ENCODE measurements at places on chromosomes 6 and 20. TPM values are rescaled to one million over a fixed set of nuclear protein-coding genes. Genes with fewer than 3 reads are reported as not detected.

BLOC1S5 gene
- 8.1 TPM for total RNA-seq

- DNase-seq = no peak
Measured at GRCh38 chr6:42345696-42346416, 105.9 kb downstream of the TRERF1 start.

DSP gene
- 305 TPM for total RNA-seq

ASIP gene
- 15.0 TPM for total RNA-seq

LTA gene
- total RNA-seq = not detected

- no peak for DNase-seq
Measured at GRCh38 chr20:58908221-58908620, 55.7 kb downstream of the GNAS start.

SLC32A1 gene
- not detected for total RNA-seq

DPPA5 gene
- total RNA-seq = not detected

SLC52A3 gene
- 2.7 TPM for total RNA-seq

- DNase-seq = no peak
Measured at GRCh38 chr6:79250559-79250958, 16.1 kb upstream of the HMGN3 start.

DNA sequence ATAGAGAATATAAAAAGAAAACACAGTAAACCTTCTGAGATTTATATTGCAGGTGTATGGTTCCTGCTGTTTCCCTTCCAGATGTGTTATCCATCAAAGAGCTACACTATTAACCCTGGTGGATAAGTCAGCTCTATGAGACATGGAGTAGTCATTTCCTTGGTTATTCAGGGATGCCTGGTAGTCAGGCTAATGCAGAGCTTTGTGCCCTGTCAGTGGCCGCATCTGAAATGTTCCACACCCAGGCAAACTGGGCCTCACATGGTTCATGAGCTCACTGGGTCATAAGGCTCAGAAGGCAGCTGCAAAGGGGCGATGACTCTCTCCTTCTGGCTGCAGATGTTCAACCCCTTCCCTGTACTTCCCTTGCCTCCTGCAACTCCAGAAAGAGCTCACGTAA is 473.6 kb downstream of the EPHA7 start:
- DNase-seq = no peak

DNA sequence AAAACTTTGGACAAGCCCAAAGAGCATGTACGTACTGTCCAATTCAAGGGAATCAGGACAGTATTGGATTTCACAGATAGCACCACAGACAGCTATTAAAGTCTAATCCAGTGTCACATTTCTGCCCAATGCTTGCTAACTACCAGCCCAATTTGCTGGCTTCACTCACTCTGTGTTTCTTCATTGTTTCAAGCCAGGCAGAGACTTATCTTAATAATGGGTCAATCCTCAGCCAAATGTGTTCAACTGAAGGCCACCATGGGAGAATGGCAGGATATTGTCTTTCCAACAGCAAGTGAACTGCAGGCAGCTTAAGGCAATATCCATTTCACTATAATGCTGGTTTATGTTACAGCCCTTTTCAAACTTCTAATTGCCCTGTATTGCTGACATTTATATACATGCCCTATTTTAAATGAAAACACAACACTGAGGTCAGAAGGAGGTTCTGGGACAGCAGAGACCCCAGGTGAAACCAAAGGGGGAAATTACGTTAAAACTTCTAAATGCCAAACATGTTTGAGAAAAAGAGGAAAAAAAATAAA is 142.1 kb upstream of the RSPO3 start:
- no peak for DNase-seq

Measured in Right ventricle myocardium inferior (tissue), 1 donor.